Skin of body (tissue), 3 donors: ENCODE measurements at places on chromosomes 3 and 15.
A peak's percentile ranks its signal among the peaks of the same experiment; 100 is the strongest.

DNA sequence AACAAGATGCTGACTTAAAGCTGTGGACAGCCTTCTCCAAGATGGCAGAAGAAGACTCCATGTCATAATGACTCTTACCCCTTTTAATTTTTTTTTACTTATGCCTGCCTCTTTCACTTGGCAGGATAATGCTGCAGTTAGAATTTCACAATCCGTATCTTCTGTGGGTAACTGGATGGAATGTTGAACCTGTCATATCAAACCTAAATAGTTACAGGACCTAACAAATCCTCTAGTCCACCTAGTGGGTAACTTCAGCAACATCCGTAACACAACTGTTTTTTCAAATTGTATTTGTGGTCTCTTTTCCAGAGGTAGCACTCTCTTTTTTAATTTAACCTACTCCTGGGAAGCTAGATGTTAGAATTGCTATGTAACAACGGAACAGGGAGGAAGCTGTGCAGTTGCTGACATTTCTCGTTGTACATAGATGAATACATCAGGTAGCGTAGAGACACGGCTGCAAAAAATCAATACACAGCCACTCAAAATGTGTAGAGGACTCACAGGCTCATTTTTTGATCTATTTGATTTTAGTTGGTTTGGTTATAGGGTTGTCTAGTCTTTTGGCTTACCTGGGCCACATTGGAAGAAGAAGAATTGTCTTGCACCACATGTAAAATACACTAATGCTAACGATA lies 43.9 kb upstream of the TRPM1 start:
- no peak for DNase-seq

GRCh38 chr3:171828902-171829770 lies 14.0 kb upstream of the TMEM212 start:
- DNase-seq, result no peak

DNA sequence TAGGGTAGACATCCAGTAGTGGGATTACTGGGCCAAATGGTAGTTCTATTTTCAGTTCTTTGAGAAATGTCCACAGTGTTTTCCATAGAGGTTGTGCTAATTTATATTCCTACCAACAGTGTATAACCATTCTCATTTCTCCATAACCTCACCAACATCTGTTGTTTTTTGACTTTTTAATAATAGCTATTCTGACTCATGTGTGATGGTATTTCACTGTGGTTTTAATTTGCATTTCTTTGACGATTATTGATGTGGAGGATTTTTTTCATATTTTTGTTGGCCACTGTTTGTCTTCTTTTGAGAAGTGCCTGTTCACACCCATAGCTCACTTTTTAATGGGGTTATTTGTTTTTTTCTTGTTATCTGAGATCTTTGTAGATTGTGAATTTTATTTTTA lies 125.2 kb downstream of the CFAP20DC start:
- DNase-seq, result no peak

GRCh38 chr3:108117241-108117775 lies 26.5 kb upstream of the CD47 start:
- DNase-seq, result no peak

DNA sequence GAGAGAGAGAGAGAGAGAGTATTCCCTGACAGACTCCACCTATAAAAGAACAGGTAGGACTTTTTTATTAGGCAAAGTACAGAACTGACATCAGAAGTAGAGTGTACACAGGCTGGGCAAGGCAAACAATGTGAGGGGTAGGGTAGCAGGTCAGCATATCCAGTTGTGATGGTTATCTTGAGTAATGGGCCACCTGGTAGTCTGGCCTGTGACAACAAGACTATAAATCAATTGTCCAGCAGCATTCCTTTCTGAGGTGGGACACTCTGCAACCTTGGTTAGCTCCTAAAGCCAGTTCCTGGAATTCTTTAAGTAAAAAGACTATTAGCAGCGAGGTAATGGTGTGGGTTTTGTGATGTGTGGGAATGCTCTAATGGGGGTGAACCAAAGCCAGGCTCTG lies 14.9 kb upstream of the TMCC1 start:
- DNase-seq, result no peak

DNA sequence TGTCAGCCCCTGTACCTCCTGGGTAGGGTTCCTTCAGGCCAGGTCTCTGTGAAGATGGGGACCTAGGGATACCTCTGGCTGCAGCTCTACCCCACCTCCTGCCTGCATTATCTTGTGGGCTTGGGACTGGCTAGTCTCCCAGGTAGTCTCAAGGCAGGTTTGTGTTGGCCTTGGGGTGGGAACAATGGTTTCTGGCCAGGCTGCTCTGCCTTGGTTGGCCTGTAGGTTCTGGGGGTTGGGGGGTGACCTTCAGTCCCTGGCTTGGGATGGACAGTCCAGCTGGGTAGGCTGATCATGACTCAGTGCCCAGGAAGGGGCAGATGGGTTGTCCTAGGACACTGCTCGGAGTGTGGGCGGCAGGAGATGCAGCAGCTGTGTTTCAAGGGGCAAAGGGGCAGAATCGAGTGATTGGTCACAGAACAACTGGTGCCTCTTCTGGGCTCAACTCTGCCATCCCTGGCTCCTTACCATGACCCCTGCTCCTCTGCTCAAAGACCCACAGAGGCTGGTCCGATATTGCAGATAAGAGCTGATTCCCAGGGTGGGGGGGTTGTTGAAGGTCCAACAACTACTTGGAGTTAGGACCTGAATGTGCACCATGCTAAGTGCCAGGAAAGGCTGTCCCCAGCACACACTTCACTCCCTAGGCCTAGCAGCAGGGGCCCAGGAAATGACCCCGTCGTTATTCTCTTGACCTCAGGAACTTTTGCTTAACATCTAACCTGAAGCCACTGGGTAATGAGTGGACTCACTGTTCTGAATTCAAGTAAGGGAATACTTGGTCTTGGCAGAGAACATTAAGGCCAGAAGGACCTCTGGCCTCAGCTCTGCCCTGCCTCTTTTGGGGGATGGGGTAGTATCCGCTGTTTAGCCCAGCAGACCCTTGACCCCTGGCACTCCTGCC lies 18.1 kb upstream of the BSN start:
- DNase-seq, result no peak

- DNase-seq, result no peak
Observed at GRCh38 chr15:75809986-75810750, 33.1 kb upstream of the UBE2Q2 start.

- no peak for DNase-seq
Observed at GRCh38 chr3:32708672-32709283, 23.8 kb downstream of the CNOT10 start.

GRCh38 chr3:22007368-22007767 lies 256.4 kb upstream of the ZNF385D start:
- DNase-seq, result no peak

GRCh38 chr3:129476586-129476985 lies 36.6 kb downstream of the IFT122 start:
- DNase-seq, result no peak

DNA sequence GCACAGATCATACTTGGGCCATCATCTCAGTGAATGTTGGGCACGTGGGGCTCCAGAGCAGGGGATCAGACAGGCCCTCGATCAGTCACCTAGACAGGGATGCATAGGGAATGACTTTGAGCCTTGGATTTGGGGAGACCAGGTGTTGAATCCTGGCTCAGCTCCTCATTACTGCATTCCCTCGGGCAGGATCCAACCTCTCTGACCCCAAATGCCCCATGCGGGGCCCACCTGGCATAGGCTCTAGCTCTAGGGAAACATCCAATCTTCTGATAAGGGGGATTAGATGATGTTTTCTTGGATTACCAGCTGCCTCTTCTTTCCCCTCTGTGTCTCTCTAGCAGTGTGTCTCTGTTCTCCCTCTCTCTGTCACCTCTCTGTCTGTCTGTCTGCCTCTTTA lies 22.7 kb downstream of the LOXL1 start:
- DNase-seq, result no peak

DNA sequence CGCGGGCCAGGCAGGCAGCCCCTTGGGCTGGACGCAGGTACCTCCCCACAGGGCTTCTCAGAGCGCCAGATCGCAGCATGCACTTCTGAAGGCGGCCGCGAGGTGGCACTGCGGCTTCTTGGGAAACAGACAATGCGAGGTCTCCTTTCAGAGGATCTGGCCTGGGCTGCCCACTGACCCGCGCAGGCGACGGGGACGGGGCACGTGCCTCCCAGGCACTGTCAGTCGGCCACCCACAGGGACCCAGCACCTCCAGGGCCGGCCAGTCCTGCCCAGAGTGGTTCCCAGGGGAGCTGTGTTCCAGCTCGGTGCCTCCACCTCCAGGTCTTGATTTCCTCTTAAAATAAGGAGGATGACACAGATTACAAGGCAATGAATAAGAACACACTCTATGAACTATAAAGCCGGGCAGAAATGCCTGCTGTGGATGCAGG lies 24.4 kb upstream of the TXNRD3 start:
- DNase-seq, result peak; percentile 9

DNA sequence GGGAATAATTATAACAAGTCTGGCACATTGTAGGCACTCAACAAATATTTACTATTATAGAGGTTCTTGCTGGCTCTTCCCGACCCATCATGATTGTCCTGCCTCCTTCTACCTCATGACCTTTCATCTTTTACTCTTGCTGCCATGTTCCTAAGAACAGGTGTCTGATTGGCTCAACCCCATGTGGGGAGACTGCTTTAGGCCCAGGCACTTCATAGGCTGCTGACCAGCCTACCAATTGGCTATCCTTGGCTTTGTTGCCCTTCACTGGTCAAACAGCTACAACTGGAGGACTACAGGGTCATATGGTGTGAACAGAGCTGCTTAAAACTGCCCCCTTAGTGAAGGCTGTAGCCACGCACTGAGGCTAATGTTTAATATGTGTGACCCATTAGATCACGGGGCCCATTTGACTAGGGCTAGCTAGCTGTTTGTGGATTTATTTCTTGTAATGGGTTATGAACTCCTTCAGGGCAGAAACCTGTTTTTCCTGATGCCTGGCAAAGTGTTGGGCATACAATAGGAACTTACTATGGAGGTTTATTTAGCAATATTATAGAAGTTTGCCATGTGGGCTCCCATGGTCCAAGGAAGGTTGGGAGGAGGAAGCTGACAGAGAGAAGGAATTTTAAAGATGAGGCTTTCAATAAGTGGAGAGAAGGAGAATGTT lies 239.9 kb upstream of the TBC1D5 start:
- no peak for DNase-seq

DNA sequence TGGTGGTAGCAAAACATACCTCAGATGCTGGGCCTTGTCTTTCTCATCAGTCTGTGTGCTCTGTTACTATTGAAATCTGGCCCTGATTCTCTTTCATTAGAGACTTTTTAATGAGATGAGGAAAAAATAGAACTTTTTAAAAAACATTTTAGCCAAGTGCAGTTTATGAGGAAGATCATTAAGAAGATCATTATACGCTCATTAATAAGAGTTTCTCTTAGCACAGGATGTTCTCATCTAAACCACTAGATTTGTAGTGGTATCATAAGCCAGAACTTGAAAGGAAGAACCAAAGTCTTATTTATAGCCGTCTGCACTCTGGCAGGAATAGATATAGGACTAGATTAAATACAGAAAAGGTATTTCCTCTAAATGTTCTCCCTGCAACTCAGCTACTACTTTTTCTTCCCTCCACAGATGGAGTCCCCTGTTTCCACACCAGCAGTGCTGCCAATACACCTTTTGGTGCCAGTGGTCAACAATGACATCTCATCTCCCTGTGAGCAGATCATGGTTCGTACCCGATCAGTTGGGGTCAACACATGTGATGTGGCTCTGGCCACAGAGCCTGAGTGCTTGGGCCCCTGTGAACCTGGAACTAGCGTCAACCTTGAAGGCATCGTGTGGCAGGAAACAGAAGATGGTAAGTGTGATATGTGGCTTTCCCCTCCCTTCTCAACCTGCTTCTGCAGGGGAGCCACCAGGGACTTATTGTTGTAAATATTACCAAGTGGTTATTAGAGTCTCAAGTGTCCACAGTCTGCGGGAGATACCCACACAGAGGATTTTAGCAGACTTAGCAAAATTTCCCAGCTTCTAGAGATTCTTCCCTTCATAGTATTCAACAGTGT lies 152.8 kb downstream of the RBPMS2 start:
- no peak for DNase-seq

DNA sequence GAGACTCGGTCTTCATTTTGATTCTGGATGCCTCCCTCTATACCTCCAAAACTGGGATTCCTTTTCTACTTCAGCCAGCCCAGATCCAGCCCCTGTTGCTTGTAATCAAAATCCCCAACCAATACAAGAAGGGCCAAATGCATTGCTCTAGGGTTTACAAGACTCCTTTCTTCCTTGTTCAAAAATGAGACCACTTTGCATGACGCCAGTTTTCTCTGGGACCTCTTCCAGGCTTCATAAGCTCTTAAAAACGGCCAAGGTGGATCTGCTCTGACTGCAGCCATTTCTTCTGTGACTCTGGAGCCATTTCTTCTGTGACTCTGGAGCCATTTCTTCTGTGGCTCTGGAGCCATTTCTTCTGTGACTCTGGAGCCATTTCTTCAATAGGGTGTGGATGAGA lies 71.9 kb downstream of the ADAMTS17 start:
- DNase-seq, result no peak

DNA sequence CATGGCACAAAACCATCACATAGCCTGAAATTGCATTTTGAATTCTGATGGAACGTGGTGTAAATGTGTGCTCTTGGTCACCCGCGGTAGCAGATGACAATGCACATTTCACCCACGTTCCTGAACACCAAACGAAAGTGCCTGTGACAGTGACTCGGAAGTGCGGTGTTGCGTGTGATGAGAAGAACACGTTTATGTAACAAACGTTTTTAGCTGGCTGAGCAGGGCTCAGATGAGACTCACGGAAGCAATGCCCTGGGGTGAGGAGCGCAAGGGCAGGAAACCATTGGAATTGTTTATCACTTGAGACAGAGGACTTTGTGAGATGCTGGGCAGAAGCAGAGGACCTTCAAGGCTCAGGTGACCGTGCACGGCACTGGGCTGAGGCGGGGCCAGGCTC lies 449.2 kb upstream of the CFAP20DC start:
- no peak for DNase-seq

DNA sequence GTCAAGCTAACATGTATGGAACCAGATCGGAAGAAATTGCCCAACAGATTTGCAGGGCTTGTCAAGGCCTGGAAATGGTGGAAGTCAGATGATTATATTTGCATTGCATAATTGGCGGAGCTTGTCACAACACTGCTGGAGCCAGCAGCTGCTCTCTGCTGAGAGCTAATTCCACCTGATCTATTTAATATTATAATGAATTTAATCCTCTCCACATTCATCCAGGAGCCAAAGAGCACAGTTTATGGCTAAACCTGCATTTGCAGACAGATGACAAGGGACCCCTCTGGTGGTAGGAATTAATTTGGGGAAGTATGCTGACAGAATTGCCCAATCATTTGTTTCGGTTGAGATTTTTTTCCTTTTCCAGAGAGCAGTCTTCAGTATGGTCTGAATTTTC lies 730.2 kb downstream of the TUSC7 start:
- peak; percentile 2 for DNase-seq

- no peak for DNase-seq
Observed at GRCh38 chr3:11564577-11565001, 79.1 kb downstream of the VGLL4 start.

DNA sequence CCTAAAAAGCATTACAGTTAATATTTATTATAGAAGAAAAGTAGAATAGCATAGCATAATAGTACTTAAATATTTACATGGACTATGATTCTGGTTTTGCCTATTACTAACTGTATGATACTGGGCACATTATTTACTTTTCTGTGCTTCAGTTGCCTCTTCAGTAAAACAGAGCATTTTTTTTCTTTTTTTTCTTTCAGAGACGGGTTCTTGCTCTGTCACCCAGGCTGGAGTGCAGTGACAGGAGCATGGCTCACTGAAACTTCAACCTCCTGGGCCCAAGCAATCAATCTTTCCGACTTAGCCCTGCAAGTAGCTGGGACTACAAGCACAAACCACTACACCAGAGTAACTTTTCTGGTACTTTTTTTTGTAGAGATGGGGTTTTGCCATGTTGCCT lies 47.0 kb downstream of the GYG1 start:
- DNase-seq, result no peak
